ENCODE measurements at places on chromosomes 12 and 14.

GRCh38 chr12:46660719-46661109 is 165.1 kb downstream of the SLC38A4 start:
- no peak for DNase-seq

- no peak for DNase-seq
Measured at GRCh38 chr12:95605087-95605486, 53.8 kb upstream of the USP44 start.

DNA sequence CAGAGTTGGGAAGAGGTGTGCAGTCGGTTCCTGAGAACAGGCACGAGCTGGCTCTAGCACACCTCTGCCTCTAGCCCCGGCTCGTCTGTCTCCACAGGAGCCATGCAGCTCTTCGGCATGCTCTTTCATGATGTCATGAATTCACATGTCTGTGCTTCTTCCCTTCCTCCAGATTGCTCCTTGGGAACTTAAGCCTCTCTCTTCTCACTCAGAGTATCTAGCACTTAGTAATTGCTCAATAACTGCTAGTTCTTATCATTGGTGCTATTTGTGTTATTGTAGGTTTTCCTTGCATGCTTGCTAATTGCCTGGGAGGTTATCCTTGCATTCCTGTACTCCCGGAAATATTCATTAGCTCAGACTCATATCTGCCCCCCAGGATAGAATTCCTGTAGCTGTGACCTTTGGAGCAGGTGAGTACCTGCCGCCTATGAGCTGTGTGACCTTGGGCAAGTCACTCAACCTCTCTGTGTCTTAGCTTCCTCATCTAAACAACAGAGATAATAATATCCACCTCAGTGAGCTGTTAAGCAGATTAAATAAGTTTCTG is 19.5 kb downstream of the FAM181A start:
- no peak for DNase-seq

GRCh38 chr12:120438495-120439198 is 734 bp downstream of the COX6A1 start:
- no peak for DNase-seq

- no peak for DNase-seq
Measured at GRCh38 chr14:76920331-76921087, 94.3 kb downstream of the LRRC74A start.

GRCh38 chr14:31843361-31844091 is 233.6 kb upstream of the ARHGAP5 start:
- DNase-seq: no peak

- DNase-seq: no peak
Measured at GRCh38 chr12:90207799-90208198, 499.2 kb upstream of the ATP2B1 start.

GRCh38 chr12:110266980-110267620 is 13.9 kb upstream of the ATP2A2 start:
- no peak for DNase-seq

DNA sequence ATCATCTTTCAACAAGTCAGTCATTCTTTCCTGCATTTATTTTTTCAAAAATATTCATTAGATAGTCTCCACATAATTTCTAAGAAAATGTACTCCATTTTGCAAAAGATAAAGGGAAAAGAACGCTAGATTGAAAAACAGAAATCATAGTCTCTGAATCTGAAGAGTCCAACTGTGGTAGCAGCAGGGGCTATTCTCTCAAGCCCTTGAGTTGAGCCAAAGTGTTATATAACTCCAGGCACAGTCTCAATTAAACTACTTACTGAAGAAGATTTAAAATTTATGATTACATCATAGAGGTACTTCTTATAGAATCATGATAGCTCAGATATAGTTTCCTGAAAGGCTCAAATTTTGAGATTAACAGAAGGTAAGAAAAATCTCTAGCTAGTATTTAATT is 5.8 kb downstream of the LDHB start:
- no peak for DNase-seq
